ENCODE measurements at places on chromosomes 2 and 18. TPM values are rescaled to one million over a fixed set of nuclear protein-coding genes. Genes with fewer than 3 reads are reported as not detected.

DNA sequence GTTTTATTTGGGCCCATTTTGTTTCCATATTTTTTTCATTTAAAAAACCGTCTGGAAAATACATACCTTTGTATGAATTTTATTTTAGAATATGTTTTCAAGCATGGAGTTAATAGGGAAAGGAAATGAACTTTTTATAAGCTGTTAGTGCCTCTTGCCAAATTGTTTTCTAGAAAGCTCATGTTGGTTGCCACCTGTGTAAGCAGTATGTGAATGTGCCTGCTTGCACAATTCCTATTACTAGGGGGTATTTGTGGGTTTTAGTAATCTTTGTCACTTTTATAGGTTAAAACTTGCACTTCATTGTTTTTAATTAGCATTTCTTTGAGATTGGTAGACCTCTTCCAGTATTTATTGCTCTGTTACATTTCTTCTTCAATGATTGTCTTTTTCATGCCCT lies 107.3 kb downstream of the TANC1 start:
- H3K4me1 ChIP-seq = no peaks in the 10 kb centered on the region
- H3K27ac ChIP-seq = no peak overlapping the region
- DNase-seq = no peak
- no peak overlapping the region for H3K4me3 ChIP-seq
- peaks cover 3% of the 10 kb centered on the region for H3K27me3 ChIP-seq

GRCh38 chr2:188880740-188881139 lies 93.4 kb upstream of the COL3A1 start:
- no peaks in the 10 kb centered on the region for H3K36me3 ChIP-seq
- no peak overlapping the region for H3K4me3 ChIP-seq
- H3K27ac ChIP-seq = no peak overlapping the region
- peaks cover 3% of the 10 kb centered on the region for H3K4me1 ChIP-seq
- no peaks in the 10 kb centered on the region for H3K27me3 ChIP-seq
- DNase-seq = no peak

- H3K27ac ChIP-seq = no peak overlapping the region
- H3K4me1 ChIP-seq = no peaks in the 10 kb centered on the region
- H3K4me3 ChIP-seq = no peak overlapping the region
- H3K27me3 ChIP-seq = peaks cover 10% of the 10 kb centered on the region
- H3K36me3 ChIP-seq = no peaks in the 10 kb centered on the region
Measured at GRCh38 chr2:86400321-86400720, 40.9 kb upstream of the KDM3A start.

GRCh38 chr2:34252111-34252510 lies 653.0 kb upstream of the FAM98A start:
- H3K27me3 ChIP-seq = no peaks in the 10 kb centered on the region
- H3K27ac ChIP-seq = no peak overlapping the region
- no peak for DNase-seq
- H3K4me3 ChIP-seq = no peak overlapping the region
- no peaks in the 10 kb centered on the region for H3K36me3 ChIP-seq
- H3K4me1 ChIP-seq = no peaks in the 10 kb centered on the region

- H3K36me3 ChIP-seq = peaks cover 20% of the 10 kb centered on the region
- H3K4me1 ChIP-seq = no peaks in the 10 kb centered on the region
- H3K4me3 ChIP-seq = no peak overlapping the region
- DNase-seq = no peak
Measured at GRCh38 chr18:74683573-74683972, 85.9 kb downstream of the ZNF407 start.

DNA sequence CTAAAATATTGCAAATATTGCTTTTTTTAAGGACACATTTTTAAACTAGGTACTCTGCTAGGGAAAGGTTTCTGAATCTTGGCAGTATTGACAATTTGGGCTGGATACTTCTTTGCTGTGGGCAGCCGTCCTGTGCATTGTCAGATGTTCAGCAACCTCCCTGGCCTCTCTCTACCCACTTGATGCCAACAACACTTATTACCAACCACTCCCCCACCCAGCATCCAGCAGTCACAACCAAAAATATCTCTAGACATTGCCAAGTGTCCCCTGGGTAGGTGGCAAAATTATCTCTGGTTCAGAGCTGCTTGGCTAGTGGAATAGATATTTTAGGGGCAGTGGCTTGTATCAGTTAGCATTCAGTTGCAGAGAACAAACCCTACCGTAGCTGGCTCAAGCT lies 114.3 kb upstream of the PNPT1 start:
- no peaks in the 10 kb centered on the region for H3K36me3 ChIP-seq
- no peak overlapping the region for H3K27ac ChIP-seq
- no peak for DNase-seq
- no peak overlapping the region for H3K4me3 ChIP-seq
- no peaks in the 10 kb centered on the region for H3K4me1 ChIP-seq
- H3K27me3 ChIP-seq = no peaks in the 10 kb centered on the region

The SCG2 gene
- total RNA-seq = 0.07 TPM

The CNNM3 gene
- total RNA-seq = 28.7 TPM
